Aorta (tissue), 5 donors: ENCODE measurements at places on chromosomes 5 and 9.

DNA sequence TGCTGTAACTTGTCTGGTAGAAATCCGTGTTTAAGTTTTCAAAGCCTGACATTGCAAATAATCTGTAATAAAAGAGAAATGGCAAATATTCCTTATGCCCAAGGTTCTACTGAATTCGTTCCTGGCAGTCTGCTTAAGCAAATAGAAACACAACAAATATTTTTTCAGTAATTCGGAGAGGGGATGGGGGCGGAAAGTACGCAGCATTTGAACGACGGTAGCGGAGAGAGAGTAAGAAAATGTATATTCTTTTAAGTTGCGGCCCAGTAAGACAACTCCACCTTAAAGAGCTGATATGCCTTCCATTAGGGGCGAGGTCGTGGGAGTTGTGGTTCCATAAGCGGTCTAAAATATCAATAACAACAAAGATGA lies 569 bp downstream of the YIPF5 start:
- H3K4me3 ChIP-seq, result peak overlapping the region; percentile 90
- DNase-seq, result no peak
- no peaks in the 10 kb centered on the region for H3K27me3 ChIP-seq
- no peaks in the 10 kb centered on the region for H3K4me1 ChIP-seq

DNA sequence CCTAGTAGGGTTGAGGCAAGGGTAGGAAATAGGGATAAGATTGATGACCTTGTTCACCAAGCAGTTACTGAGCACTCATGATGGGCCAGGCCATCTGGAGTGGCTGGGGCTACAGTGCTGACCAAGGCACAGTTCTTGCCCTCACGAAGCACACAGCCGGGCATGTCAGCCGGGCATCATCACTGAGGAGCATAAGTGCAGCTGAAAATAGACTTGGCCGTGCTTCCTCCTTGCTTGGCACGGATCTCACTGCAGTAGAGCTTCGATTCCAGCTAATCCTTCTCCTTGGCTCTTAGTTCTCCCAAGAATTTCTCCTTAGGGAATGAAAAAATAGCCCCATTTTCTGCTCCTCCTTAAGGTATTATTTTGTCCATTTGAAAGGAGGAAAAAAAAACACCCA lies 116.6 kb downstream of the NMUR2 start:
- no peaks in the 10 kb centered on the region for H3K27me3 ChIP-seq
- H3K27ac ChIP-seq, result no peak overlapping the region
- no peak overlapping the region for H3K4me3 ChIP-seq
- peak; percentile 77 for DNase-seq

- no peaks in the 10 kb centered on the region for H3K27me3 ChIP-seq
- no peak overlapping the region for H3K4me3 ChIP-seq
- DNase-seq, result no peak
- H3K4me1 ChIP-seq, result no peaks in the 10 kb centered on the region
- no peaks in the 10 kb centered on the region for H3K36me3 ChIP-seq
Measured at GRCh38 chr5:67350618-67351201, 154.1 kb upstream of the CD180 start.

- no peak overlapping the region for H3K4me3 ChIP-seq
- H3K27ac ChIP-seq, result no peak overlapping the region
- H3K27me3 ChIP-seq, result no peaks in the 10 kb centered on the region
- no peaks in the 10 kb centered on the region for H3K36me3 ChIP-seq
- no peaks in the 10 kb centered on the region for H3K4me1 ChIP-seq
Measured at GRCh38 chr5:23405316-23406068, 101.9 kb upstream of the PRDM9 start.

- no peaks in the 10 kb centered on the region for H3K4me1 ChIP-seq
- no peak for DNase-seq
- H3K4me3 ChIP-seq, result no peak overlapping the region
- H3K27ac ChIP-seq, result no peak overlapping the region
Measured at GRCh38 chr9:106961623-106962022, 98.7 kb downstream of the ZNF462 start.
